ENCODE measurements at places on chromosomes 6 and 20.

GRCh38 chr6:129903082-129903481 is 42.0 kb upstream of the TMEM244 start:
- no peak for DNase-seq

DNA sequence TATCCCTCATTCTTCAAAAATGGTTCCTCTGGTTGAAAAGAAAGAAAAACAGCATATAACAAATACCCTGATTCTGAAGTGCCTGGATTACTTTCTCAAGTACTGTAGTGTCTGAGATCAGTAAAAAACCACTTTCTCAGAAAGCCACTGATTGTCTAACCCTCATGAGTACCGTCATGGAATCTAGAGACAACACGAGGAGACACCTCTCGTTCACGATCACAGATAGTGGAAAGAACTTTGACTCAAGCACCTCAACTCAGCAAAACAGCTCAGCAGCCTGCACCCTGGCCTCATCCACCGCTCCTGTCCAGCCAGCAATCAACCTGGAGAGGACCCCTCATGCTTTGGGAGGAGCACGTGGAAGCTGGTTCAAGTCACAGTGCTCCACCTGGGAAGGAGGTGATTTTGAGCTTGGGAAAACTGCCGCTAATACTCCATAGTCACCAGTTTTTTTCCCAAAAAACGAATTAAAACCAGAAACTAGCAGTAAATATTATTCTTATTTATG is 1.0 kb downstream of the SCML4 start:
- no peak for DNase-seq

GRCh38 chr6:160060221-160060620 is 61.4 kb upstream of the SLC22A1 start:
- no peak for DNase-seq

GRCh38 chr6:2547355-2547754 is 203.4 kb downstream of the MYLK4 start:
- DNase-seq: no peak

- no peak for DNase-seq
Observed at GRCh38 chr6:40528051-40528450, 59.1 kb downstream of the LRFN2 start.

GRCh38 chr6:33147807-33148666 is 44.2 kb downstream of the COL11A2 start:
- peak; percentile 7 for DNase-seq

GRCh38 chr6:54856129-54856528 is 9.6 kb downstream of the FAM83B start:
- no peak for DNase-seq

DNA sequence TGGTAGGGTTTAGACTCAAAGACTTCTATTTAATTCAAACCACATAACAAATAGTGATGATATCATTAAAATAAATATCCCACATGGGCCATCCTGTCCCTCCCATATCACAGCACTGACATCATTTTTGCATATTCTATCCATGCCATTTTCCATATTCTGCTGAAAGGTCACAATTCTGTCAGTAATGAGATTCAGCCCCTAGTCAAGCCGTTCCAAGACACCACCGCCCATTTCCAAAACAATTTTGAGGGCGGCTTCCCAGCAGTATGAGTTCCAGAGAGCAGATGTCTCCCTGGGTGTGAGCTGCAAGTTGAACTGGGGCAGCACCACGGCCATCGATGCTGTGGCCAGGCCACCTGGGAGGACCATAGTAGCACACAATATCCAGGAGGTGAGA is 65.1 kb upstream of the PLEKHG1 start:
- no peak for DNase-seq
